ENCODE measurements at places on chromosomes 1 and 21.
A peak's percentile ranks its signal among the peaks of the same experiment; 100 is the strongest.

DNA sequence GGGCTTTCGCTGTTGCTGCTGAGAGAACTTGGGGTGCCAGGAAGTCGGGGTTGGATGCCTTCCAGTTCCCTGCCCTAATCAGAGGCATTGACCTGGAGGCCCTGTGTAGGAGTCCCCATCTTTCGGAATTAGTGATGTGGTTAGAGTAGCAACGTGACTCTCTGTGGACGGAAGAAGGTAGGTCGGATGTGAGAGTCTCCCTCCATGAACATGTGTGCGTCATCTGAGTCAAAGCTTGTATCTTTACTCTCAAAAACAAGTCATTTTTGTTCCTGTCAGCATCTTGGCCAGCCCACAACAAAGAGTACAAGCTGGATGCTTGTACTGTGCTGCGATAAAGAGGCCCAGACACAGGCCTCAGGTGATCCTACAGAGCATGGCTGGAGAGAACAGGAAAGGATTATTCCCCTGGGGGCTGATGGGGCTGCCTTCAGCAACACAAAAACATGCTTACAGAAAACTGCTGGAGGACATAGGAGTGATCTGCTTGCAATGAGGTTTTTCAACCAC is 31.0 kb upstream of the IL10 start:
- no peak for DNase-seq

DNA sequence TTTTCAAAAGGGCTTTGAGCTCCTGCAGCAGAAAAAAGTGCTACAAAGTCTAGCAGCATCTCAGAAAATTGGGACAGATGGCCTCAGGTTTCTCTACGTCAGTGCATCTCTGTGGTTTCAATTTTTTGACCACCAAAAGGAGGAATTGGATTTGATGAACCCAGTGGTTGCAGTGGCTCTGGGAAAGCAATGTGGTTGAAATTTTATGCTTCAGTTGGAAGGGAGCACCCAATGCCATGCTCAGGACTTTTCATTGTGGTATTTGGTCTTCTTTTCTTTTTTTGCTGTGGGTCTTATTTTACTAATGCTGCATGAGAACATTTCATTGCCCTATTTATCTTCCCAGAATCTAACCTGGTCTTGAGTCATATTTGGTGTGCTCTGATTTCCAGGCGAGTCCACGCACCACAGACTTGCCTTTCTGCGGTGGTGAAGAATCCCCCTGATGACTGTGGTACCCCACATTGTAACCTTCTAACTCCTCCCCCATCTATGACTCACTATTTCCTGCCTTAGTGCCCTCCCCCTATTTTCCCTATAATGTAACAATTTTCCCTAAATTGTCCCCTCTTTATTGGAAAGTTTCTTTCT is 56.7 kb downstream of the S1PR1 start:
- no peak for DNase-seq

DNA sequence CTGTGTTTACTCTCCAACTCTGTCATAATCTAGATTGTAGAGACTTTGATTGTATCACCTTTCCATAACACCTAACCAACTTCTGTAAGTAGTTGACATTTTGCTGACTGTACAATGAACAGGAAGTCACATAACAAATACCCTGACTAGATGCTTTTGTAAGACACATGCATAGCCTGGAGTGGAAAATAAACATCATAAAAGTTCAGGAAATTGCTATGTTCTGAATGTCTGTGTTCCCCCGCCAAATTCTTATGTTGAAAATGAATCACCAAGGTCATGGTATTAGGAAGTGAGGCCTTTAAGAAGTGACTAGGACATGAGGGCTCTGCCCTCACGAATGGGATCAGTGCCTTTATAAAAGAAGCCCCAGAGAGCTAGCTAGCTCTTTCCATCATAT is 40.4 kb upstream of the ZSWIM5 start:
- DNase-seq = no peak

DNA sequence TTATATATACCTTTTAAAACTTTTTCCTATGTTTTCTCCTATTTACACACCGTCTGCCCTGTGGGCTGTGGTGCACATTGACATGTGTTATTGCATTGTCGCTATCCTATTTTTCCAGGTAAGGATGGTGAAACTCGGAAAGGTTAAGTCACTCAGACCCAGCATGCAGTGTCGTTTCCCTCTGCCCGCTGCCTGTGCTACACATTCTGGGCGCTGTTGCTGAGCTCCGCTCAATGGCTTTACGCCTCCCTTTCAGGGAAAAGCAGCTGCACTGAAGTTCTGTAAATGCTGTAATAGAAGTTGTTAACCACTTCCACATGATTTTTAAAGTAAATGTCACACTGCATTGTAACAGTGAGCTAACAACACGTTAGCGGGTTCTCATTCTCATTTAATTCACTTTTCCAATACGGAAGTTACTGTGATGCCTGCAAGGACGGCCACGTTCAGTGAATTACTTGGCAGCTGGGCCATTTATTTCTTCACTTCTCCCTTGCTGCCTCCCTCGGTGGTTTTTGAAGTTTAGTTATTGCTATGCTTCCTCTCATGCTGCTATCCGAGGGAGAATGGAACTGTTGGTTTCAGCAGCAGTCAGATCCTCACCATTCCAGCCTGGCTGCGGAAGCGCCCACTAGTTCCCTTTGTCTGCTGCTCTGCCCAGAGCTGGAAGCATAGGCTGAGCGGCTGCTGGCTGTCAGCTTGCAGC is 288.7 kb downstream of the SPATA17 start:
- DNase-seq = no peak

GRCh38 chr1:84090447-84091245 is 53.4 kb upstream of the PRKACB start:
- DNase-seq = no peak

DNA sequence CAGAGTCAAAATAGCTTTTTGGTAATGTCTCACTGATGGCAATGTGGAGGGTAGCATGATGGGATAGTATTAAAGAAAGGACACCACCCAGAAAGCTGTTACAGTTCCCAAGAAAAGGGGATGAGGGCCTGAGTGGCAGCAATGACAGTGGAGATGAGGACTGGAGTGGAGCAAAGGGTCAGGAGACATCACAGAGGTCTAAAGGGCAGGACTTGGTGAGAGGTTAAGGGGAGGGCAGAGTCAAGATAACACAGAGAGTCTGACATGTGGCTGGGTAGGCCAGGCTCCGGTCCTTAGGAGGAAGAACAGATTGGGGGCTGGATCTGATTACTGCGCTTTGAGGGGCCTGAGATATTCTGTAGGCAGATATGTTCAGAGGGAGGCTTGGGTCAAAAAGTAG is 19.3 kb downstream of the ELF3 start:
- DNase-seq = no peak

GRCh38 chr1:11731691-11732283 is 4.1 kb upstream of the AGTRAP start:
- peak; percentile 19 for DNase-seq

DNA sequence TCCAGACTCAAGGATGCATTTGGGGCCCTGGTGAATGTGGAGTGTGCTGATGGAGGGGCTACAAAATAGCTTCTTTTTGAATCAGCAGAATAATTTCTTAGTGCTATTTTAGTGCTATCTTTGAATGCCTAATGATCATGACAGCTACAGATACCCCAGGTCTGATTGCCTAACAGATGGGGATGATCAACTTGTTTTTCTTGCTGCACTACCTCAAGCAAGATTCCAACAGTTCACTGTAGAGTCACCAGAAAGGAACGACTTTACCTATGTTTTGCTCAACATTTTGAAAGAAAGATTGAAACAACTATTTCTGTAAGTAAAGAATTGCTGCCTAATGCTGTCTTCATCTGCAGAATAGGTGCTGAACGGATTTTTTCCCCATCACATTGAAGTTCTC is 42.6 kb upstream of the VAV3 start:
- DNase-seq = no peak

GRCh38 chr1:29267321-29268070 is 31.2 kb downstream of the PTPRU start:
- DNase-seq = no peak

DNA sequence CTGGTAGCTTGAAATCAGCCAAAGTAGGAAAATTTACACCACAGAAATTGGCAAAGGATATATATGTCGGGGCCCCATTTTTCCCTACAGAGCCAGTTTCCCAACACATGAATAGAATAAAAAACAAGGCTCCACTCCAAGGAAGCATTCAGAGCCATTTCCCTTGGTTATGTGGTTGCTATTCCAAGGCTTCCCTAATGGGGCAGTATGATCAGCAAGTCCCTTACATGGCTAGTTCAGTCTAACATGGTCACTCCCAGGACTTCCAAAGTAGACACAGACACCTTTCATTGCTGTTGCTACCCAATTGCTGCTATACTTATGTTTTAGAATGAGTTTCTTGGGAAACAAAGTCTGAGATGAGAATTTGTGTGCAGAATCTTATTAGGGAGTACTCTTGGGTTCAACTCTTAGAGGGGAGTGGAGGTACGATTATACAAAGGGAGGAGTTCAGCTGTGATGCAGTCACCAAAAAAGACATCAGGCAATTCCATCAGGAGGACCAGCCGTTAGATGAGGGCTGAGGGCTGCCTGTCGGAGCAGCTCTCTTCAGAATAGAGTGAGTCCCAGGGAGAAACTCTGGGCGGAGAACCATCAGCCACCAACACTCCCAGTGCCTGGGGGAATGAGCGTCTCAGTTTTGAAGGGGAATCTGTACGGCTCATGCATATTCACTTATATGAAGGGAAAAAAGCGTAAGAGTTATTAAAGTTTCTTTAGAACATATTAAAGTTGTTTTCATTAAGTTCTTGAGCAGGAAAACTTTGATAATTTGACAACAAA is 92.9 kb downstream of the C21orf91 start:
- DNase-seq = no peak
